Stimulated activated CD8-positive, alpha-beta memory T cell treated with anti-CD3 and anti-CD28 coated beads, Interleukin-15, amount 100 ng/mL, for 1 hour (primary cell): ENCODE measurements at places on chromosomes 16 and 17.

DNA sequence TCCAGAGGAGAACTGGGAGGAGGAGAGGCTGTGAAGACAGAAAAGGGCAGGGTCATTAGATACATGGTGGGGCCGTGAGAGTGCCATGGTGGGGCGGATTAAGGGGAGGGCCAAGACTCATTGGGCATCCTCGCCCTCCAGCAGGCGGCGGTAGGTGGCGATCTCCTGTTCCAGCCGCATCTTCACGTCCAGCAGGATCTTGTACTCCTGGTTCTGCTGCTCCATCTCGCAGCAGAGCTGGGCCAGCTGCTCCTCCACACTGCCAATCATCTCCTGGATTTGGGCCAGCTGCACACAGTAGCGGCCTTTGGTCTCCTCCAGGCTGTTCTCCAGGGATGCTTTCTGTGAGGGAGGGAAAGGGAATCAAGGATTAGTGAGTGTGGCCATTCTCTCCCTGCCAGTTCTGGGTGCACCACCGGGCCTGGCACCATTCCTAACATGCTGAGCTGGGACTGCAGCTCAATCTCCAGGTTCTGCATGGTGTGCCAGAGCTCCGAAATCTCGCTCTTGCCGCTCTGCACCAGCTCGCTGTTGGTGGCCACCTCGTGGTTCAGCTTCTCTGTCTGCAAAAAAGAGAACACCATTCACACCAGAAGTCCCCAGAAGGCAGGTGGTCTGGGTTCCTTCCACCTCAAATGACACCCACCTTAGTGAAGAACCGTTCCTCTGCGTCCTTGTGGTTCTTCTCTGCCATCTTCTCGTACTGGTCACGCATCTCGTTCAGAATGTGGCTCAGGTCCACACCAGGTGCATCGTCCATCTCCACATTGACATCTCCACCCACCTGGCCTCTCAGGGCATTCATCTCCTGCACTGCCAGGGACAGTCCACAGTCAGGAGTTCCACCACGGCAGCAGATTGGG lies 129.0 kb downstream of the CCDC144A start:
- no peak for DNase-seq

- DNase-seq: peak; percentile 16
These were observed 5.2 kb downstream of the PECAM1 start for GRCh38 chr17:64385187-64386083.

DNA sequence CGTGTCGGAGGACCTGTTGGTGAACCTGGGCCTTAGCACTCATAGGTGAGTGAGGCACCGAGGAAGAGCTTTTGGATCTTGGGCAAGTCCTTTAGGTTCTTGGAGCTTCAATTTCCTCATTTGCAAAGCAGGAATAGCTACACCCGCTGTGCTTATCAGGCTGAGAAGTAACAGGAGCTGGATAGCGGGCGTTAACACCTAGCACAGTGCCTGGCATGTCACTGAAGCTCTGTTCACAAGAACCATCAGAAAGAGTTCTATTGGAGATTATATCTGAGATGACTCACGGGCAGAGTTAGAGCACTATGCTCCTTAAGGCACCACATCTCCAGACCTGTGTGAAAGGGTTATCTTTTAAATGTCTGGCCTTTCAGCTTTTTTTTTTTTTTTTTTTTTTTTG lies 12.8 kb downstream of the MEOX1 start:
- no peak for DNase-seq

DNA sequence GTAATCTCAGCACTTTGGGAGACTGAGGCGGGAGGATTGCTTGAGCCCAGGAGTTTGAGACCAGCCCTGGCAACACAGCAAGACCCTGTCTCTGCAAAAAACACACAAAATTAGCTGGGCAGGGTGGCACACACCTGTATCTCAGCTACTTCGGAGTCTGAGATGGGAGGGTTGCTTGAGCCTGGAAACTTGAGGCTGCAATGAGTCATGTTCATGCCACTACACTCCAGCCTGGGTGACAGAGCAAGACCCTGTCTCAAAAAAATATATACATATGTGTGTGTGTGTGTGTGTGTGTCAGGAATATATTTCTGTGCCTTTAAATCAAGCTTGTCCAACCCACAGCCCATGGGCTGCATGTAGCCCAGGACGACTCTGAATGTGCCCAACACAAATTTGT lies 55.2 kb downstream of the CRISPLD2 start:
- DNase-seq: no peak

DNA sequence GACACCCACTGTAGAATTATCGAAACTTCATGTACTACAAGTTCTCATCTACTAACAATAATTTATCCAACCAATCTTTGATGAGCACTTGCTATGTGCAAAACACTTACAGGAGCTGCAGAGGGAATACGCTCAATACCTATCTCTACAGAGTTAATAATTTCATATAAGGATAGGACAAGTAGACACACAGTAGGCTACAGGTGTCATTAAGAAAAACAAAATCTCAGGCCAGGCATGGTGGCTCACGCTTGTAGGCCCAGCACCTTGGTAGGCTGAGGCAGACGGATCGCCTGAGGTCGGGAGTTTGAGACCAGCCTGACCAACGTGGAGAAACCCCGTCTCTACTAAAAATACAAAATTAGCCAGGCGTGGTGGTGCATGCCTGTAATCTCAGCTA lies 91.3 kb upstream of the PLEKHM1 start:
- DNase-seq: no peak

GRCh38 chr16:50609471-50609870 lies 61.3 kb downstream of the NKD1 start:
- DNase-seq: no peak

DNA sequence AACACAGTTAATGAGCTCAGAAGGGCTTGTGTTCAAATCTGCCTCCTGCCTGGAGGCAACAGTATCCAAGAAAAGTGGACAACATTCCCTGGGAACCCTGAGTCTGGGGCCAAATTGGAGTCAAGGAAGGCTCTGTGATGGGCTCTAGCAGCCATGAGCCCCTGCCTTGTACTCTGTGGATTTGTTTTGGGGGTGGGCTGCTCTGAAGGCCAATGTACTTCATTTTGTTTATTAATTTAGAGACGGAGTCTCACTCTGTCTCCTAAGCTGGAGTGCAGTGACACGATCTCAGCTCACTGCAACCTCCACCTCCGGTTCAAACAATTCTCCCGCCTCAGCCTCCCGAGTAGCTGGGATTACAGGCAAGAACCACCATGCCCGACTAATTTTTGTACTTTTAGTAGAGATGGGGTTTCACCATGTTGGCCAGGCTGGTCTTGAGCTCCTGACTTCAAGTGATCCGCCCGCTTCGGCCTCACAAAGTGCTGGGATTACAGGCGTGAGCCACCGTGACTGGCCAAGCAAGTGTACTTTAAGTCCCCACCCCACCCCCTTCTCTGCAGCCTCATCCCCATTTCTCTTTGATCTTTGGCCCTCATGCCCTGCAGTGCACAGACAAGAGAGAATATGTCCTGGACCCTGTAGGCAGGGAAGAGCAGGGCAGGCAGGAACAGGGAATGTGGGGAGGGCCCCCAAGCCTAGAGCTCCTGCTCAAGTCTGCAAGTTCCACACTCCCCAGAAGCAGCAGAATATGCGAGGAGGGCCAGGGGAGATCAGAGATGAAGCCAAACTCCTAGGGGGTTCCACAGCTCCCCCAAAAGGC lies 2.7 kb upstream of the GIP start:
- DNase-seq: no peak
